NCI-H187 (cell line): ENCODE measurements at places on chromosomes 4 and X.

GRCh38 chr4:654503-654845 lies 19.6 kb downstream of the ATP5ME start:
- DNase-seq, result no peak

- no peak for DNase-seq
Observed at GRCh38 chr4:17013382-17014006, 115.0 kb upstream of the LDB2 start.

DNA sequence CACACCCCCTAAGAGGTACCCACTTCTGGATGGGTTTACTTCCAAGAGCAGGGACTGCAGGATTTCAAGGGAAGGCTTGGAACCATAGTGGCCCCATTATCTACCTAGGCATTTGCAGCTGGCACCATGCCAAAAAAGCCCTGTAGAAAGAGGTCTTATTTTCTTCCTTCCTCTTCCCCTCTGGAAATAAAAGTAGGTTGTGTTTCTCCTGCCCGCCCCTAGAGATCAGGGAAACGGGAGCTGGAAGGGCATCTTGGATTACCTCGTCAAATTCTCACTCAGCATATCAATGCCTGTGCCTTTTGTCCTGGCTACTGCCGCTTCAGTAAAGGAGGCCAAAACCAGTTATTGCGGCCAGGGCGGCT lies 1.6 kb downstream of the SCD5 start:
- DNase-seq, result no peak

DNA sequence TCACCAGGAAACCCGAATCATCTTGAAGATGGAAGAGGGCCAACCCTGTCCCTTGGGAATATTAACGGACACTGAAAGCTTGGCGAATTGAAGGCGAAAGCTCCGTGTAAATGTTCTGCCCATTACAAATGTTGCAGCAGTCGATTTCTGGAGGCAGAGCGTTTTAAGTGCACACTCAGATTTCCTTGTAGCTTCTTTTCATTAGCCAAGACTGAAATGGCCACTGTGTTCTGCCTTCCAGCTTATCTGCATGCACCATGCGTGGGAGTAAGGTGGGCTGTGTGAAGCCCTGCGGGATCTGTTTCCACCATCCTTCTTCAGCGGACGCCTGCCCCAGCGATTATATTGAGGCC lies 1.3 kb downstream of the SMIM20 start:
- no peak for DNase-seq

- no peak for DNase-seq
Observed at GRCh38 chr4:186887291-186887700, 163.6 kb upstream of the FAT1 start.

- no peak for DNase-seq
Observed at GRCh38 chr4:39922399-39922798, 55.3 kb downstream of the PDS5A start.

DNA sequence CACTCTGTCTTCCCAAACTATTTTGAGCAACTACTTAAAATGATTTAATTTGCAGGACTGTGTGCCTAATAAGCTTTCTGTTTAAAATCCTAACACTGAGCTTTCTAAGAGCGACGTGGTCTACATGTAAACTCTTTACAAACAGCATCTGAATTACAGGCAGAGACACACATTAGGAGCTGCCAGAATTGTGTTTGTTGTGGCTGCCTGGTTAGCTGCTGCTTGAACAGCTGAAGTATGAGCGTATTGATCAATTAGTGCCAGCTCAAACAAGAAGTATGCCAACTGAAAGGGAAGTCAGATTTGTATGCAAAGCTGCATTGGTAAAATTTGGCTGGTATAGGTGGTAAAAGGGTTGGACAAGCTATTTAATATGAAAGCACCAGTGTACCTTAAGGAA lies 384.4 kb downstream of the PCDH7 start:
- DNase-seq, result no peak

- DNase-seq, result no peak
Observed at GRCh38 chr4:164596927-164597326, 157.0 kb upstream of the SMIM31 start.

DNA sequence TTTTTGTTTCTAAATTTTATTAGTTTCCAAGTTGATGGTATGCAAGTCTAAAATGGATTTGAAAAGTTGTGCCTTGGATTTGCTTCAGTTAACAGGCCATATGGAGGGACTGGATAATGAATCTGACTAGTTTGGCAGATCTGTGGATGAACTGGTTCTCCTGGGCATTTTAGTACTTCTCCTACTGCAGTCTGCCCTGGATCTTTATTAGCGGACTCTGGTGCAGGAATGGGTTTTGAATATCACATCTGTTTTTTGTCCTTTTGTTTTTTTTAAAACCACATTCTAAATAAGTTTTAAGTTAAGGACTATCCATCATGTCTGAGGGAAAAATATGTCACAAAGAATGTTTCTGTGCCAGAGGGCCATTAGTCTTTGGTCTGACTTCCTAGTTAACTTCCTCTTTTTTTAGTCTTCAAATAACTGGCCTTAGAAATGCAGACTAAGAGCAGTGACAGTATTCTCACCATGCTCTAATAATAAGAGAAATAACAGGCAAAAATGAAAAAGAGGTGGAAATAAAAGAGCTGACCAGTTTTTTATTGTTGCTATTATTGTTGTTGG lies 13.9 kb upstream of the DCK start:
- no peak for DNase-seq

- no peak for DNase-seq
Observed at GRCh38 chr4:114509340-114509739, 89.3 kb upstream of the UGT8 start.
